Left forelimb (tissue), 1 donor: ENCODE measurements at places on chromosomes 4 and X.

DNA sequence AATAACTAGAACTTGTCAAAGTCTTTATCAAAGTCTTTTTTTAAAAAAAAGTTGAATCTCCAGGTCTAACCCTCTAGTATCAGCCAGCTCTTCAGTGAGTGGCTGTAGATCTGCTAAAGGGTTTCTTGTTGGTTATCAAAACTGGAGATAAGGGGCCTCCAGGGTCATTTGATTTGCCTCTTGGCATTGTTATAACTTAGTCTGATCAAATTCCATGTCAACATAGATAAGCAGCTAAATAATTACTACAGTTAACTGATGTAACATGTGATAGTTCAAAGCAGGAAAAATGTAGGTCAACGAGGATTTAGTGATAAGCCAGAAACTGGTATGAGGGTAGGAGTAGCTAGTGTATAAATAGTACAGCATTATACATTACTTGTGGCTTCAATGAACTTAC lies 465.1 kb downstream of the PDHA2 start:
- no peak for DNase-seq

GRCh38 chrX:17689971-17690409 lies 47.3 kb upstream of the SCML1 start:
- no peak for DNase-seq

DNA sequence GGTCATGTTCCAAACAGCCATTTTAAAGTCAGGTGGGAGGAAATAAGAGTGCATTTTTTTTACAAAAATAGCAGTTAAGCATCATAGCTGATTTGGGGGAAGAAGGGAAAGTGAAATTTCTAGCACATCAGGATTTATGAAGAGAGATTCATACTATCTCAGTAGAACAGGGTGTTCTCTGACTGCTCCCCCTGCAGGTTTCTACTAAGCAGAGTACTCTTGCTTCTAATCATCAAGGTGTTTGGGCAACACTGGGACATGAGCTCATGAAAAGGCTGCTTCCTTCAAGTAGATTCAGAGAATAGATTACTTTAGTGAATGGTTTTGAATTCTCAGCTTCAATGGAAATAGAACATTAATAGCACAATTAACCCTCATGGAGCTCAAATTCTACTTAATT lies 591.4 kb upstream of the PCDH10 start:
- DNase-seq, result no peak

DNA sequence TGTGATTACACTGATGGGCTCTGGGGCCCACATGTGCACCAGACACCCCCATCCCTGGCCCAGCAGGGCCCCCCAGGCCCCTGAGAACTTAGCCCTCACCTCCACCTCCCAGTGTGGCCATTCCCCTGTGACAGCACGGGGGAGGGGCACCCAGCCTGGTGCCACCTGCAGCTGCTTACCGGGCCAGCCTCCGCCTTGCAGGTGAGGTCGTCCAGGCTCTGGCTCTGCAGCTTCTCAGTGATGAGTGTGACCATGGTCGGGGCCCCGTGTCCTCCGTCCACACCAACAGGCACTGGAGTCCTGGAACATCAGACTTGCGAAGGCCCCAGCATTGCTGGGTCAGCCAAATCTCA lies 15.6 kb downstream of the FAM53A start:
- no peak for DNase-seq

DNA sequence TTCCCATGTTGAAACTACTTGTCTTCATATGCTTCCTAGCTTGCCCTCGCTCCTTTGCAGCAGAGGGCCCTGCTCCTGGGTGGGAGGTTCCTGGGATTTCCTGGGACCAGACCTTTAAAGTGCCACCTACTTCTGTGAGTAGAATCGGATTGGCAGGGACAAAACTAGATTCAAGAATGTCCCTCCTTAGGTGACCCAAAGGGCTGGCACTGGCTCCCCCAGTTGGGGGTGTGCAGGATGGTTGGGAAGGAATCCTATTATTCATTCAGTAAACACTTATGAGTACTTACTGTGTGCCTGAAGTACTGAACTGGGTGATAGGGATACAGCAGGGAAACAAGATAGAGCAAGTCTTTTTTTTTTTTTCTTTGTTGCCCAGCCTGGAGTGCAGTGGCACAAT lies 2.6 kb upstream of the KANTR start:
- DNase-seq, result no peak

DNA sequence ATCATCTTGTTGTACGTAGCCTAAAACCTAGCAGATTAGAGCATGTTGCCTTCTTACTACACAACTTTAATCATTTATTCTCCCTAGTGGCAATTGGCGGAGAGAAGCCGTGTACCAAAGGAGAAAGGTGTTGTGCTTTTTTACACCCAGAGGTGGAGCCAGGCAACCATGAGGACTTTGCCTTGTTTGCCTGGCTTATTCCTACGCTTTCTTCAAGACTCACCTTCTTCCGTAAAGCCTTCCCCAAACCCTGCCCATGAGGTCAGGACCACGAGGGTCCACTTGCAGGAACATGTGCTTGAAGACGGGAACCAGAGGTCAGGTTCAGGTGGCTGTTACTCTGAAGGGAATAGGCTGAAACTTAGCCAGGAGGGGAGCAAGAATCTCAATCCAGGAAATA lies 290.5 kb downstream of the RAB28 start:
- no peak for DNase-seq

- no peak for DNase-seq
Measured at GRCh38 chr4:4860600-4861389, 1.3 kb downstream of the MSX1 start.

DNA sequence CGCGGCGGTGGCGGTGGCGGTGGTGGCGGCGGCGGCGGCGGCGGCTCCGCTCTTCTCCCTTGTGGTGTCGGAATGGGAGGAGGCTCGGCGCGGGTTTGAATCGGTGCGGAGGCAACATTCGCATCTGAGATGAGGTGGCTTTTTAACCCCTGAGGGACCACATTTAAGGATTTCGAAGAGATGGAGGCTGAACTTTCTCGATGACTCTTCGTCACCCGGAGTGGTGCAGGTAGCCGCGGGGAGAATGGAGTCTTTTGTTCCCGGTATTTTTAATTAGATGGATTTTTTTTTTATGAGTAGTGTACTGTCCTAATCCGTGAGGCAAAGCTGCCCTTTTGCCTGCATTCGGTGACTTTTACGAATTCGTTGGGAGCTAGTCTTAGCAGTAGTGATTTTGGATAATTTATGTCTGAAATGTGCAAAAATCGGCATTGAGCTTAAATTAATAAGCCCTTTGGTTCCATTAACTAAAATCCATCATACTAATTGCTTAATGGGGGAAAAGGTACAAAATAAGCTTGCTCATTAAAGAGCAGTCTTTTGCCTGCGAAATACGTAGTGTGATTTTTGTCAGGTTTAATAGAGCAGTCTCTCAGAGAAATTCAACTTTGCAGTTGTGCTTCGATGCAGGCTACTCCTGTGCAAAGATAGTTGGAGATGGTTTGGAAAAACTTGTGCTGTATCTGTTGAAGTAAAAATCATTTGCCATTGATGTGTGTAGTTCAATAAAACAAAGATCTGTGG lies 206.2 kb downstream of the TENM3 start:
- DNase-seq, result no peak

- no peak for DNase-seq
Measured at GRCh38 chrX:14777525-14777924, 95.3 kb downstream of the FANCB start.

- DNase-seq, result no peak
Measured at GRCh38 chr4:118905566-118905965, 16.9 kb downstream of the SYNPO2 start.

DNA sequence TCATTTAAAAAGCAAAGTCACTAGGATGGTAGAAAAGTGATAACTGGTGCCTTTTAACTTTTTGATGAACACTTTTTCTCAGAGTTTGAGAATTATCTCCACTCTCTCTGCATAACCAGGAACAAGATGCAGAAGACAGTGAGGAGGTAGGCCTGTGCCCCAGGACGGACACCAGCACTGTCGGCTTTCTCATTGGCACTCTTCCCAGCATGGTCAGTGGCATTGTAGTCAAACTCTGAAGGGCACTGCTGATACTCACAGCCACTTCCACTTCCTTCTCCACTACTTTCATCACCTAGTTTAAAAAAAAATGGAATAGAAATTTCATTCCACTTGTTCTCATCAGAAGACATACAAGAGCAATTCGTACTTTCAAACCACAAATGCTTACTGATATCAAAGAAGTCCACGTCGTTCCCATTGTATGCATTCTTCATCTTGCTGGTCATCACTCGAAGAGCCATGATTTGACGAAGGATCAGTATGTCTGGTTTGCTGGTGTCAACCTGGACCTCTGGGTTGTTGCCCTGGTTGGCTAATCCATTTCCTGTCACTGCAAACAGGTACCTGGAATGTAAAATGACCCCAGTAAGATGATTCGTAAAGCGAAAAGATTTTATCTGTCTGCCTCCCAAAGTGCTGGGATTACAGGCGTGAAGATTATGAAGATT lies 84.8 kb upstream of the TFDP3 start:
- no peak for DNase-seq

GRCh38 chrX:28946846-28947245 lies 359.6 kb downstream of the IL1RAPL1 start:
- DNase-seq, result no peak

DNA sequence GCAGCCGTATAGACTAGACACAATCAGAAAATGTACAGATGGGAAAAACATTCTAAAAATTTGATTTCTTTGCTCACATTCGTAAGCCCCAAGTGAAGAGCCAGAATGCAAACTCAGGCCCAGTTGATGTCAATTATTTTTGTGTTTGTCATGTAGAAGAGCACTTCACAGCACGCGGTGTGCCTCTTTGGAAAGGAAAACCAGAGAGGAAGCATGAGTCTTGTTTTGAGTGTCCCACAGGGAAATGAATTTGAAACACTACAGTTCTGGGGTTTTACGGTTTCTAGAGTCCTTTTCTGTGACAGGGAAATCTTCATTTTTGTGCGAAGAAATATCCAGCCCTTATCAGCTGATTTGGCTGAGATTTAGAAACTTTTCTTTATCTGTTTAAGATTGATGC lies 554.6 kb upstream of the BOD1L1 start:
- no peak for DNase-seq

GRCh38 chr4:120218981-120219380 lies 152.3 kb upstream of the MAD2L1 start:
- no peak for DNase-seq

DNA sequence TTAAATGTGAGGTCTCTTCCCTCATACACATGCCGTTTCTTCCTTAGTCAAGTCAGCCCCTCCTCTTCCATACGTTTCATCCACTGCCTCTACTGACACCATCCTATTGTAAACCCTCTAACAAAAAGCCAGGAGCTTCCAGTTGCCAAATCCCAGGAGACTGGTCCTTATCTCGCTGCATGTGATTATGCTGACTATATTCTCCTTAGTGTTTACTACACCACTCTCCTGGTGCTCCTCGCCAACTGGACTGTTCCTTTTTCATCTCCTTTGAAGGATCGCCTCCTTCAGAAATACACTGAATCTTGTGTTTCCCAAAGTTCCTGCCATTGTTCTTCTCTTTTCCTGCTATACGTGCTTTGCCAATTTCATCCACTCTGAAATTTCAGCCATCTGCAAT lies 27.7 kb downstream of the MAML3 start:
- DNase-seq, result no peak

GRCh38 chrX:23841847-23842522 lies 59.0 kb downstream of the SAT1 start:
- no peak for DNase-seq

DNA sequence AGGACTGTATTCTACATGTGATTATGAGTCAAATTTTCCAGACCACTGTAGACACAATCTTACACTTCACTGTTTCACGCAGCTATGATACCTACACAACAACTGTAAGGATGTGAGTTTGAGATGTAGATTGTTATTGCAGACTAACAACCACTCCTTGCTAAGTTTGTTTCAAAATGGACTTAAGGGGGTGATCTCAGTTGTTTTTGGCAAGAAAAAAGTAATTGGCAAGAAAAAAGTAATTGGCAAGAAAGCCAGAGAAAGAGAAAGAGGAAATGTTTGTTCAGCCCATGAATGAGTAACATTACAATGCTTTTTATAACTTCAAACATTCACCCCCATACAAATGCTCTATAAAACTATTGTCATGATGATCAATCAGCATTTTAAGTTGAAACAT lies 466.4 kb downstream of the DMD start:
- no peak for DNase-seq

DNA sequence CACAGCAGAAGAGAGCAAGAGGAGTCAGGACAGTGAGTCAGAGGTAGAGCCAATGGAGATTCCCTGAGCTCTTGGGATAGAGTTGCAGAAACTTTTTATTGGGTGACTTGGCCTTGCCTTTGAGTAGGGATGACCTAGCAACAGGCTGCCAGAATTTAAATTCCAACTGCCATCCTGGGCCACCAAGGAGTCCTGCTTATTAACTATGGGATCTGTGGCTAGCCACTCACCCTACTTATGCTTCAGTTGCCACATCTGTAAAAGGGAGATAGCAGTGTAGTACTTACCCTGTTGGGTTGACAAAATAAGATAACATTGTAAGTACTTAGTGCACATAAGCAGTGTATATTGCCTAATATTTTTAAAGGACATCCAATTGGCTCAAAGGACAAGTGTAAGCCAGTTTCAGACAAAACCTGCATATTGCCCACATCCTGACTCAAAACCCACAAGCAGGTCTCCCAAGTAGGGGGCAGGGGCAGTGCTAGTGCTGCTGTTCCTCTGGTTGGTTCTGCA lies 43.5 kb upstream of the TMEM164 start:
- no peak for DNase-seq

DNA sequence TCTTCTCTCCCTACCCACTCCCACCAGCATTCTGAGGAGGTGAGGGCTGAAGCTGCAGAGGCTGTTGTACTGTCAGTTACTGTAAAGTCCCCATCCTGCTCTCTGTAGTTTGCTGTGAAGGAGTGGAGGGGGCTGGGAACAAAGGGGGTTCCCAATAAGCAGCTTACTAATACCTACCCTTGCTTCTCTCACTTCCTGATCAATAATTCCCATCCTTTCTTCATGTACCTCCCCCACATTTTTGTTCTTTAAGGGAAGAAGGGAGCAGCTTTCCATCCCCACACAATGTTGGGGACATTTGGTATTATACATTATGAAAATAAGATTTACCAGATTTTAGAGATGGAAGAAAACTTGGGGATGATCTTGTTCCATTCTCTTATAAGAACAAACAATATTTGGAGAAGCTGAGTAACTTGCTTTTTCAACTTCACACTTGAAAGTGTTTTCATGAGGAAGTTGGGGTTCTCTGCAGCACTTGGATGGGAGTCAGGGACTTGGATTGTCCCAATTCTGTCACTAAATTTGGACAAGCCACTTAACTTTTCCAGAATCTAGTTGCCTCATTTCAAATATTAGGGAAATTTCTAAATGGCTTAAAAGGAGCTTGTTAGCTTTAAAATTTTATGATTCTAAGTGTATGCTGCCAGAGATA lies 5.4 kb downstream of the TBC1D1 start:
- DNase-seq, result no peak

GRCh38 chr4:168868044-168868781 lies 141.8 kb downstream of the CBR4 start:
- DNase-seq, result no peak
